HTR-8/SVneo (cell line): ENCODE measurements at places on chromosomes 11 and 22.

- DNase-seq, result no peak
These were observed 198.4 kb downstream of the SBF2 start for GRCh38 chr11:10095412-10096208.

- DNase-seq, result no peak
These were observed 51.1 kb downstream of the RTN4R start for GRCh38 chr22:20216863-20217499.

- no peak for DNase-seq
These were observed 3.6 kb downstream of the PRDX5 start for GRCh38 chr11:64321533-64321932.

DNA sequence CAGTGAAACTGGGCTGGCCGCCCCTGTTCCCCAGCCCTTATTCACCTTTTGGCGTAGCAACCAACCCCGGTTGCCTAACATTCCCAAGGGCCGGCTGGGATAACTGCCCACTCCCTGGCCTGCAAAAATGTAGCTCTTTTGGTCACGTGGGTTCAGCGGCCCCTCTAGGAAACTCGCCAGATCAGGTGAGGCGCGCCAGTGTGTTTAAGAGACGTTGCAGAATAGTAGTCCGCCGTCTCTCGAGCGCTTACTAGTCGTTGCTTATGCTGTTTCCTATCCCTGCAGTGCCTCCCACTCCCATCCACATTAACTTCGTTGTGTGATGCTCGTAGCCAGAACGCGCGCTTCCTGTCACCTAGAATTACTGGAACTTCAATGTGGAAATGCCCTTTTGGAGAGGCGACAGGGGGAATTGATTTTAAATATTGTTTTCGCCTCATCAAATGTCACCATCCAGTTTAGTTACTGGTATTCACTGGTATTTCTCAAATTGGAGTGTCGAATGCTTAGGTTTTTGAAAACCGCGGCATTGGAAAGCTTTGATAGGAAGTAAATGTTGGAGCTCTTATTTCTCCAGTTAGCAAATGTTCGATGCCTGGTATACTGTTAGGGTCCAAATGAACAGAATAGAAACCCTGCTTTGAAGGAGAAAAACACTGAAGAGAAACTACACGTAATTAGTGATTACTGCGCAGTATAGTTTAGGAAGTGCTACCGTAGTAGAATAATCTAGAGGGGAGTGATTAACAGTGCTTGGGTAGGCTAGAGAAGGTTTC, 823 bp downstream of the CEP57 start:
- DNase-seq, result peak; percentile 37

DNA sequence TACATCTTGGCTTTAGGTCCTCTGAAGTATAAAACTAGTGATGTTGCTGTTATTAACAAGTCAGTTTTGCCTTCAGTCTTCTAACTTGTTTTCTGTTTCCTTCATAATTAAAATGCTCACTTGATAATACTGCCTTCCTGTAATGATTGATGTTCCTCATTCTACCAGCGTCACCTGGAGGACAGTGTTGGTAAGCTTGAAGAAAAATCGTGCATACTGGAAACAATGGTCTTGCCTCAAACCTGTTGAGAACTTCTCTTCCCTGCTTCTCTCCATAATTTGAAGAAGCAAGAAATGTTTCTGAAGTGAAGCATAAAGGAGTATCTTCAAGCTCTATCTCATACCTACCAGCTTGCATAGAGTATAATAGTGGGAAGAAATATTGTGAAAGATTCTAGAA, 3.0 kb downstream of the YWHAH start:
- DNase-seq, result no peak

DNA sequence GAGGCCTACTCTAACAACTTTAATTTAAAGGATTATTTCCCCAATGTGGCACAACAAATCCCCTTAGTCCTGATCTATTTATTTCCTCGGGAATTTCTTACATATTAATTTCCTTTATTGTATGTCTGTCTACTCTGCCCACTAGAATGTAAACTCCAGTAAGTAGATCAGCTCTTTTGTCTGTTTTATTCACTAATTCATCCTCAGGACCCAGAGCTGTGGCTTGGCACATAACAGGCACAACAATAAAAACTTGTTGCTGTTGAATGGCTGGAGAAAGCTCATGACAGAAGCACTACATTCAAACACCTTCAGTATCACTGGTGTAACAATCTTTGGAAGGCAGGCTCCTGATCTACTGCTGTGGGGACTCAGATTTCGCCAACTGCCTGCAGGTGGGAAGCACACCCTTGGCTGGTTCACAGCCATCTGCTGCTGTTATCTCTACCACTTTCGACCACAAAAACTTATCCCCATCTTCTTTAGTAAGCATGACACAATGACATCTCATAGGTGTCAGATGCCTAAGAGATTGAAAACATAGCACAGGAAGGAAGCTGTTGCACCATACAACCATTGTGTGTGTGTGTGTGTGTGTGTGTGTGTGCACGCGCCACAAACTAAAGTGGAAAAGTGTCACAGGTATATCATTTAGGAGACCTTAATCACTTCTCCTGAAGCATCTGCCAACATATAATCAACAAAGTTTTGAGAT, 11.9 kb downstream of the HIRA start:
- DNase-seq, result no peak

DNA sequence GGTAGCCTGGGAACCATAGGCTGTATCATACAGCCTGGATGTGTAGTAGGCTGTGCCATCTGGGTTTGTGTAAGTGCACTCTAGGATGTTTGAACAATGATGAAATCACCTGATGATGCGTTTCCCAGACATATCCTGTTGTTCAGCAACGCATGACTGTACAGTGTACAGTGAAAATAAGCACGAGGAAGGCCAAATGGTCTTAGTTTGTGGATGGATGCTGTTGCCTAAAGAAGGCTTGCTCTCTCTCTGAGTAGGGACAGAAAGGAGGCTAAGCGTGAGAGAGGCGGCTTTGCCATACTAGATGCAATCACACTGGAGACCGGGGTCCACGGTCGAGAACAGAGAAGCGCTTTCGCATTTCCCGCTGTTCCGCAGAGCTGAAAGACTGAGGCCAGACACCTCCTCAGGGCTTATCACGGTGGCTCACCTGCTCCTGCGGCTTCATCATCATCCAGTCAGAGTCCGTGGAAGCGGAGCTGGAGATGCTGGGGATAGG, 27.6 kb upstream of the APLP2 start:
- DNase-seq, result peak; percentile 42

- no peak for DNase-seq
These were observed 26.0 kb downstream of the ZNRF3 start for GRCh38 chr22:28909375-28909774.

DNA sequence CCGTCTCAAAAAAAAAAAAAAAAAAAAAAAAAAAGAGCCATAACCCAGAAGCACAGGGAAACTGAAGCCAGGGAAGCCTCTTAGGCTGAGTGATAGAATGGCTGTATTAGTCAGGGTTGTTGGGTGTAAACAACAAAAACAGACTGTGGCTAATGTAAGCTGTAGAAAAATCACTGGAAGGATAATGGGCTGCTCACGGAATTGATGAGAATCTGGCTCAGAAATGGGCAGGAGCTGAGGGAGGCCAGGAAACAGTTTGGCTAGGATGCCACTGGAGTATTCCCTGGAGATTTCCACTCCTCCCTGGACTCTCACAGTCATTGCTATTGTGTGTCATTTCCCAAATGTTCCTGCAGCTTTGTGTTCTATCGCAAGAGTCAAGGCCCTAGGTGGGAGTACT, 22.4 kb downstream of the SLC22A6 start:
- DNase-seq, result no peak

GRCh38 chr11:81030186-81030585, 1589.4 kb upstream of the TENM4 start:
- DNase-seq, result no peak

DNA sequence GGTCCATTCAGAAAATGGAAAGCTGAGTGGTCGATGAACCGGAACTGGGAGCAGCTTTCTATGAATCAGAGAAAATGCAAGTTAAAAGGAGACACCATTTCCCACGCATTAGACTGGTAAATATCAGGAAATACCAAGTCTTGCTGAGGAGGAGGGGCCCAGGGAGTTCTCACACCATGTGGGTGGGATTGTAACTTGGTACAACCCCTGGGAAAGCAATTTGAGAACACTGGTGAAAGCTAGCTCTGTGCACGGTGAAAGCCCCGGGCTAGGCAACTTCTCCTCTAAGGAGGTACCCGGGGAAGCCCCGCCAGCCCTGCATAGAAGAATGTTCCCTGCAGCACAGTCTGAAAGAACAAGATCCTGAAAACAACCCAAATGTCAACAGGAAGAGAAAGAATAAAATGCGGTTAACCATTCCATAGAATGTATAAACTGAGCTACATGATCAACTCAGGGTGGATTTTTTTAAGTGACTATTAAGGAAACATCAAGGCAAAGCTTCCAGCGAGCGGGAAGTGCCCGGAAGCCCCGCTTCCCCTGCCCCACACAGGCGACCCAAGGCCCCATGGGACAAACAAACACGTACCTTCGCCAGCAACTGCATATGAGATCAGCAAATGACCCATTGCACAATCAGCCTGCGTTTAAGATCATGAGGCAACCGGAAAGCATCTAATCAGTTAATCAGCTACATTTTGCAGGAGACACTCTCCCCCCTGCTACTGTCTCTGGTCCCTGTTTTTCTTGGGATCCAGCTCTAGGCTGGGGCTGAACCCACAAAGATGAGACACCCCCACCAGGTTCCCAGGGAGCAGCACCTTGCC, 11.3 kb downstream of the SHANK2 start:
- DNase-seq, result peak; percentile 94

DNA sequence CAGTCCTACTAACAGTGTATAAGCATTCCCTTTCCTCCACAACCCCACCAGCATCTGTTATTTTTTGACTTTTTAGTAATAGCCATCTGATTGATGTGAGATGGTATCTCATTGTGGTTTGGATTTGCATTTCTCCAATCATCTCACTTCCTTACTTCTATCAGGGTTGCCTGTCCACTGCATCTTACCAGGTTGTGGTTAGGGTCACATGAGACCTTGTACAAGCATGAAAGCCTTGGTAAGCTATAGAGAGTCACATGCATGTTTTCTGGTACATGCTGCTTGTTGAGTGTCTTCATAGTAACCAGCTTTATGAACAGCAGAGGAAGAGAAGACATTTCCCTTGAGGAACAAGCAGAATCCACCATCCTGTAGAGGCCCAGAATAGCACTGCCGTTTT, 102.9 kb upstream of the PAX6 start:
- no peak for DNase-seq

GRCh38 chr11:64378335-64378880, 19.4 kb downstream of the RPS6KA4 start:
- DNase-seq, result no peak

GRCh38 chr11:65771589-65772112, 9.1 kb downstream of the AP5B1 start:
- DNase-seq, result no peak

GRCh38 chr11:107840129-107840484, 18.5 kb downstream of the SLC35F2 start:
- no peak for DNase-seq

DNA sequence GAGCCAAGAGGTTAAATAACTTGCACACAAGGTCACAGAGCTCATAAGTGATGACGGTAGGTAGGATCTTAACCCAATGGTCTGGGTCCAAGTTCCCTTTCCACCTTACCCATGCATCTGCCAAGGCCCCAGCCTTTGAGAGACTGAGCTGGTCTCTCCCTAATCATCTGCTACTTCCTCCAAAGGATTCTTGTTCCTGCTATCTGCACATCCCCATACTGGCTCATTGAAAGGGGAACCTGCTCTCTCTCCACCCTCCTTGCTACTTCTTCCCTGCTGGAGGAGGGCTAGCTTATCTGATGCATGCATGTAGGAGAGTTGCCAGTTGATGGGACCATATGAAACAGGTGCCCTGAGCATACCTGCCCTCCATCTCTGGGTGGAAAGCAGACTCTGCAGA, 47.7 kb downstream of the COMMD9 start:
- DNase-seq, result no peak

GRCh38 chr11:128697645-128698174, 3.8 kb downstream of the FLI1 start:
- no peak for DNase-seq

- DNase-seq, result peak; percentile 85
These were observed 966 bp downstream of the AHNAK start for GRCh38 chr11:62545437-62546243.

GRCh38 chr11:67657300-67657699, 6.8 kb upstream of the ACY3 start:
- DNase-seq, result no peak

- DNase-seq, result no peak
These were observed 7.7 kb upstream of the FLI1 start for GRCh38 chr11:128686021-128686741.

GRCh38 chr22:27952091-27952490, 33.0 kb upstream of the PITPNB start:
- DNase-seq, result no peak

DNA sequence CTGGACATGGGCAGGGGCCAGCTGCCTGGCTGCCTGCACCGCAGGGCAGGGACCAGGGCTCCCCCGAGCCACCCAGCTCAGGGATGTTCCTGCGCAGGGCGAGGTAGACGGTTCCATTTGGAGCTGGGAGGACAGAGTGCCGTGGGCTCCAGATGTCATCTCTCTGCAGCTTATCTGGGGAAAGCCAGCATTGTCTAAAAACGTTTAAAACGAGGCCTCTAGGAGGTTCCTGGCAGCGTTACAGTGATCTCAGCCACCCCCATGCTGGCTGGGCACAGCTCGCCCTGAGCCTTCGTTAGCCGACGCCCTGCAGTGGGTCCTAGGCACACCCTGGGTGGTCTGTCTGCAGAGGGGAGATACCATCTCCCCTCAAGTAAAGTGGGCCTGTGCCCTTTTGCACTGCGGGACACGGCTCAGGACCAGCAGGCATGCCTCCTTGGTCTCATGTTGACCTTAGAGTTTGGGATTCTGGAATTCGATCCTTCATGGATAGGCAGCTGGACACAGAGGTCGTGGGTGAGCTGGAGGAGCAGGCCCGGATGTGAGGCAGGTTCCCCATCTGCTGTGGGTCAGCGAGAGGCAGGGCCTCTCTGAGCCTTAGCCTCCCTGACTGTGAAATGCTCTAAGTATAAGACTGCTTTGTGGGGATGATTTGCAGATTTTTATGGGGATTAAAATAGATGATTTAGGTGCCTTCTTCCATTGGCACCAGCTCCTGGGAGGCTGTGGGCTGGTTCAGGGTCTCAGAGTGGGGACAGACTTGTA, 14.1 kb downstream of the SYNGR1 start:
- no peak for DNase-seq

GRCh38 chr22:43482318-43482625, 70.5 kb downstream of the MPPED1 start:
- no peak for DNase-seq

DNA sequence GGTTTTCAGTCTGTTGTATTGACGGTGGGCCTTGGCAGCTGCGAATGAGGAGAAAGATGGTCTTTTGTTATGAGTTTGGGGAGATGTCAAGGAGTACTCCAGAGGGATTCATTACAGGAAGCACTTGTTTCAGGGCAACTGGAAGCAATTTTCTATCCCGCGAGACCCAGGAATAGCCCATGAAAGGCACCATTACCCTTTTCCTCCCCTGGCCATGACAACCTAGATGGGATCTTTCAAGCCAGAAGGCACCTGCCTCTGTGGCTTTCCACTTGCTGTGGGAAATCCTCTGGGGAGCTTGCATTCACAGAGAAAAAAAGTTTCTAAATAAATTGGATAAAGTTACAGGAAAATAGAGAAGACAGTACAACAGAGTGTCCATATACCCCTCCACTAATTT, 2.7 kb downstream of the ZNF215 start:
- no peak for DNase-seq

GRCh38 chr22:43449831-43450225, 38.0 kb downstream of the MPPED1 start:
- DNase-seq, result no peak

- no peak for DNase-seq
These were observed 2.8 kb downstream of the VWCE start for GRCh38 chr11:61292356-61292755.
